ENCODE measurements at places on chromosomes 5 and 9.

DNA sequence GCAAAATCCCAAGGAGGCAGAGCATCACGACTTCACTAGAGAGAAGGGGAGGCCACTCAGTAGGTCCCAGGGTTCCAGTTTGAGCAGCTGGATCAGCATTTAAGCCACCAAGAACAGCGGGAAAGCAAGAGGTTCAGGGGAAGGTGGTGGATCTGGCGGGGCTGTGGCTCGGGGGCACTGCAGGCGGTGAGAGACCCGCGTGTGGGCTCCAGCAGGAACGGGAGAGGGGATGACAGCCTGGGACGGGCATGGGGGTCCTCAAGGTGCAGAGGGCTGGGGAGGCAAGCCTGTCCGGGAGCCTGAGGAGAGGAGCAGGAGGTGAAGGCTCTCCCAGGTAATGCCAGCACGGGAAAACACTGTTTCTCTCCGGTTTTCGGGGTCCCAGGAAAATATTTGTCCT, 123.6 kb downstream of the IRX2 start:
- DNase-seq, result no peak

GRCh38 chr5:163789870-163790269, 284.5 kb downstream of the MAT2B start:
- no peak for DNase-seq

DNA sequence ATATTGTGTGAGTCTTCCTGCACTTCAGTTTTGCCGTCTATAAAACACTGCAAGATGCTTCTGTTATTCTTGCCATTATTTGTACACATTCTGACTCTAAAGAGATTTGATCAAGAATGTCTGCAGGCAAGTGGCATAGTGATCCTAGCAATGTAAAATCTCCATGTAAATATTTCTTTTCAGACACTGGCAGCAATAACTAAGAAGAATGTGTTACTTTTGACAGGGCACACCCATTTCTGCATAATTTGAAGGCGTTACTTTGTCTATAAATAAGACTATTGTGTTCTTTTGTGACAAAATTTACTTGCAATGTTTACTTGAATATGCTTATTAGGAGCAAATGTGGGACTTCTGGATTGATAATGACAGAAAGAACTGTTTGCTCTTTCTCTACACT, 20.1 kb downstream of the RANBP3L start:
- no peak for DNase-seq

DNA sequence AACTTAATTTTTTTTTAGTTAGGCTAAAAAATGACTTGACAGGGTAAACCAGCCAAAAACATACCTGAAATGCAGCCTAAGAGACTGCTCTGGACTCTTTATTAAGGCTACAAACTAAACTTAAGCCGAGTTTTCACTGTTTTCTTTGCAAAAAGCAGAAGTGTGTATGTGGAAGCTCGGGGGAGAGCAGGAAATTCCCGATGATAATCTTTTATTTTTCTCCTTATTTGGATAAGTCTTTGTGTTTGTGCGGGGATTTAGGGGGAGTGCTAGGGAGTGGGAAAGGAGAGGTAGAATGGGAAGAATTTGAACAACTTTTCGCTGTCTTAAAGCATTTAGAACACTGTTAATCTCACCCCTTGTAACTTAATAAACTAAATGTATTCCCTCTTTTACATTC, 30.7 kb upstream of the GPR21 start:
- no peak for DNase-seq

DNA sequence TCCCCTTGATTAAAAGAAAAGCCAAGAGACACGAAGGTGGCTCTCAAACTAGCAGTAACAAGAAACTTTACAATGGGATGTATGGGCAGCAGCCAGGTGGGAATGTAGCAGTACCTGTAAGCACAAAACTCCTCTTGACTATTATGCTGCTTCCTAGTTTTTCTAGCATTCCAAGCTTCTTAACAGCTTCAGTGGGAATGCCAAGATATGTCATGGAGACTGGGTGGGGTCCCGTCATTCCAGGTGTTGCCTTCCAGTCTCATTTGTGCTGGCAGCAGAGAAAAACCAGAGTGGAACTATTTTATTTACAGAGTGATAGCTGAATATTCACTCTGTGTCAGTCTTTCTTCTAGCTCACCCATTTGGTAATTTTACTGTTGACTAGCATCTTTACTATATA, 236.6 kb downstream of the ARL15 start:
- no peak for DNase-seq

- DNase-seq, result no peak
Observed at GRCh38 chr9:22374051-22374450, 72.6 kb upstream of the DMRTA1 start.

- no peak for DNase-seq
Observed at GRCh38 chr9:107631788-107632187, 142.2 kb upstream of the KLF4 start.

DNA sequence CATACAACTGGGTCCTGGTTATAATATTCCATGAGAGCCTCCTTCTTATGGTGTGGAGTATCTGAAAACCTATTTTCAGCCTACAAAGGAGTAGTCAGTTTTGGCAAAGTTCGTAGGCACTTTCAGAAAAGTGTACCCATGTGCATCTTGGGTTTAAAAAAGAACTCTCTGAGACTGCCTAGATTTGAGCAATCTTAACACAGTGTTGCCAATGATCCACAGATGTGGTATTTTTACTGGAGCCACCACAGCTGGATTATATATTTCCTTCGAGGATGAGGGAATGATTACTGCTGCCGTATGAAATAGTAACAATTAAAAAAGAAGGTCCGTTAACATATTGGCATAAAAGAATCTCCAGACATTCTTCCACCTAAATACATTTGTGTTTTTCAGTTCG, 1.1 kb downstream of the PALM2AKAP2 start:
- no peak for DNase-seq

DNA sequence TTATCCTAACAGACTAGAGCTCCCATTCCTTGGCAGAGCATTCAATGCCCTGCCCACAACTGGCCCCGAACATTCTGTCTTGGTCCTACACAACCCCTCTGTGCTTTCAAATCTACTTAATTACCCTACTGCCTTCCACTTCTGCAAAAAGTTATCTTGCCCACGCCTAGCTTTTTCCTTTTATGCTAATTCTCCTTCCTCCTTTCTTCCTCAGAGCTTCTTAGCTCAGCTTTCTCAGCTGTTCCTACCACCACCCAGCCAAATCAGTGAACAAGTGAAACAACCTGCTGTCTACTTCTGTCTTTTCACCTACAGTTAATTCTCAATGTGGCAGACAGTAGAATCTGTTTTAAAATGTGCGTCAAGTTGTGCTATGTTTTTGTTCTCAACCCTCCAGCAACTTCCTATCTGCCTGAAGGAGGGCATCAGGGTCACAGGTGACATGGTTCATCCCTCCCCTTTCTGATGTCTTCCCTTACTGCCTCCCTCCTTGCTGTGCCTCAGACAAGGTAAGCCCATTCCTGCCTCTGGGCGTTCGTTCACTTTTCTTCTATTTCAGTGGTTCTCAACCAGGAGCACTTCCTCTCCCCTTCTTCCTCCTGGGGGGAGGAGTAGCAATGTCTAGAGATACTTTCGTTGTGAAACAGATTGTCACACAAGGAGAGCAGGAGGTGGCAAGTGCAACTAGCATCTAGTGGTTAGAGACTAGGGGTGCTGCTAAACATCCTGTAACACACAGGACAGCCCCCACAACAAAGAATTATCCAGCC, 1.3 kb upstream of the REEP5 start:
- DNase-seq, result no peak

DNA sequence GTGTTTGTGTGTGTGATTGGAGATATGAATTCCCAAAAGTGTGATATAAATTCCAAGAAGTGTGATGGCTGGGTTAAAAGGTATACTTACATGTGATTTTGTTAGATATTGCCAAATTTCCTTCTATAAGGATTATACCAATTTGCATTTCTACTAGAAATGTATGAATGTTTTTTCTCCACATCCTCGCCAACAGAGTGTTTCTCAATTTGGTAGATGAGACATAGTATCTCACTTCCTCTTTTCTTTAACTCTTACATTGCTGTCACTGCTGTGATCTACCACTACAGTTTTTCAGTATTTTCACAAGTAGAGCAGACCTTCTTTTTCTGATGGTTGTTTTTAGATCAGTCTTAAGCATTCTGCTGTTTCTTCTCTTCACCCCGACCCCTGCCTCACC, 111.3 kb downstream of the FER start:
- no peak for DNase-seq

- DNase-seq, result no peak
Observed at GRCh38 chr9:98380065-98380681, 124.7 kb upstream of the TBC1D2 start.

GRCh38 chr5:126615286-126615685, 14.5 kb downstream of the PHAX start:
- no peak for DNase-seq
